ENCODE measurements at places on chromosomes 4 and X.

DNA sequence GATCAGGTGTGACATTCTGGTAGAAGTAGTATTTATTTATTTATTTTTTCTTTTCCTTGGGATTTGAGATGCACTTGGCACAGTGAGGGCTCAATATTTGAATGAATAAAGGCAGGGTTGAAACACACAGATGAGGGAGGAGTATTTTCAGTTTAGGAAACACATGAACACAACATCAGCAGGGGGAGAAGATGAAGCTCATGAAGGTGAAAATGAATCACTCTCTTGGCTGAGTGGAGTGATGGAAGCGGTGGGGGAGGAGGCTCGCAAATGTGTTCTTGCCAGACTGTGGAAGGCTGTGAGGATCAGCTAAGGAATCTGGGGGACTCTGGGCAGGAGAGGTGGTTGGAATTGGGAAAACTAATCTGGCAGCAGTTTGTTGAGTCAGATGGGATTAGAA is 55.3 kb downstream of the ARHGAP10 start:
- no peak for DNase-seq

DNA sequence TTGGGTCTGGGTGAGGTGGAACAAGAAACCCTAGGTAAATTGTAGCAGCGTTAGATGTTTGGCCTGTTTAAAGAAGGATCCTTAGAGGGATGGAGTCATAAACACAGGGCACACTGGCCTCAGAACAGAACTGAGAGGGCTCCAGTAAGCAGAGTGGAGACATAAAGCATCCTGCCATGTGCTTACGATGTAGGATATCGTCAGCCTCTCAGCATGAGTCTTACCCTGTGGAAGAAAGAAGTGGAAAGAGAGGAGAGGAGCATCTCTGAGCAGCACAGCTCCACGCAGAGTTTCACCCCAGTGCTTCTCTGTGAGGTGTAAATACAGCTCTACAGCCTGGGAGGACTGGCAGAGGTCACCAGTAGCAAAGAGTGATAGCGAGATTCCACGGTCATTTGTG is 27.8 kb upstream of the SORBS2 start:
- no peak for DNase-seq

DNA sequence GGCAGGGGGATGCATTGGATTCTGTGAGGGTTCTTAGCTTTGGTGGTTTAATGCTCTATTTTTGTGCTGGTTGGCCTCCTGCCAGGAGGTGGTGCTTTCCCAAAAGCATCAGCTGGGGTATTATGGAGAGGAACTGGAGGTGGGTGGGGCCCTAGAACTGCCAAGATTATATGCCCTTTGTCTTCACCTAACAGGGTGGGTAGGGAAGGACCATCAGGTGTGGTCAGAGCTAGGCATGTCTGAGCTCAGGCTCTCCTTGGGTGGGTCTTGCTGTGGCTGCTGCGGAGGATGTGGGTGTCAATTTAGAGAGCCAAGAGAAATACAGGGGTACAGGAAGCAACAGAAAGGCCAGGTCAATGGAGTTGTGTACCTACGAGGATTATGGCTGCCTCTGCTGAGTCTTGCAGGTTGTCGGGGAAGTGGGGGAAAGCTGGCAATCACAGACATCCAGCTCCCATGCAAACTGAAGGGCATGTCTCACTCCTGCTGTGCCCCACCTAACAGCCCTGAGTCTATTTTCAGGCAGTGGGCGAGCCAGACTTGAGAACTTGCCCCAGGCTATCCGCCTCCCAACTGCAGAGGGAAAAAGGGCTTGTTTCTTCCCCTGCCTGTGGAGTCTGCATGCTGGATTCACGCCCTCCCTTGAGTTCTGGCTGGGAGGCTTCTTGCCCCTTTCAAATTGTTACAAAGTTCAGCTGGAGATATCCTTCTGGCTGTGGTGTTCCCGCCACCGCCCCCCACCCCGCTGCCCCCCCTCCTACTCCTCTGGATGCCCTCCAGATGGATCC is 212.0 kb downstream of the COMMD8 start:
- no peak for DNase-seq

GRCh38 chrX:21586001-21586400 is 72.1 kb downstream of the KLHL34 start:
- no peak for DNase-seq

All from stimulated activated naive CD8-positive, alpha-beta T cell treated with anti-CD3 and anti-CD28 coated beads, Interleukin-15, amount 100 ng/mL, for 72 hours (primary cell).